ENCODE measurements at places on chromosomes 5 and 9. TPM values are rescaled to one million over a fixed set of nuclear protein-coding genes. Genes with fewer than 3 reads are reported as not detected.

Gene SLC6A19
- total RNA-seq: not detected

Gene STC2
- total RNA-seq: 12.7 TPM

Gene RNF183
- total RNA-seq: not detected

Gene GEMIN5
- total RNA-seq: 24.1 TPM

Gene FGF1
- 1.9 TPM for total RNA-seq

Gene CD180
- not detected for total RNA-seq

Gene DBN1
- 16.3 TPM for total RNA-seq

Gene MAST4
- total RNA-seq: 36.8 TPM

Gene PDLIM4
- total RNA-seq: 0.66 TPM

Gene IL3
- total RNA-seq: not detected

DNA sequence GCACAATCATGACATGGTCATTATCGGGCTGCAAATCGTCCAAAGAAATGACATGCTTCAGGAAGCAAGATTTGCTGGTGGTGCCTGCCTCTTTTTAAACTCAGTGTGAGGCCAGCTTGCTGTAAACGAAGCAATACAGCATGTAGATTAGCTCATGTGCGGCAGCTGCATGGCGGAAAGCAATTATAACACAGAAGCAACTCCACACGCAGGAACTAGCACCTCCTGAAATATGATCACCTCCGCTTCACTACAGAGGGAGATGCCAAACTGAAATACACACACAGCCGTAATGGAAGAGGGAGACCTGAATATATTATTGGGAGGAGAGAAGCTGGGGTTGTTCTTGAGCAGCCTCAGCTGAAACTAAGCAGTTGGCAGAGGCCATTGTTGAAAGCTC, 312.5 kb downstream of the PSAT1 start:
- DNase-seq: no peak
- peaks cover 3% of the 10 kb centered on the region for H3K4me1 ChIP-seq
- H3K27me3 ChIP-seq: no peaks in the 10 kb centered on the region
- H3K36me3 ChIP-seq: no peaks in the 10 kb centered on the region
- no peak overlapping the region for H3K27ac ChIP-seq

DNA sequence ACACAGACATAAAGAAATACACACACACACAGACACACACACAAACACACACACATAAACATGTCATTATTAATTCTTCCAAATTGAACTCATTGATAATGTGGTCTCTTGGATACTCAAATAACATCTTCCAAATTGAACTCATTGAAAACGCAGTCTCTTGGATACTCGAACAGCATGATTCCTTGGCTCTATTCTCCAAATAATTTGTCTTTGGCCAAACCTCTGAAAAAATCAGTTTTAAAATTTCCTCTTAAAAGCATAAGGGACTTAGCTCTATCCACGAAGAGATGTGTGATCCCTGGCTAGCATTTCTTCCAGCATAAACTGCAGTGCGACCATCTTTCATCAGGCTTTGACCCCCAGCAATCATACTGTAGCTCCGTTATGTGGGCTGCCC, 296.6 kb downstream of the IRX2 start:
- H3K36me3 ChIP-seq: no peaks in the 10 kb centered on the region
- H3K27ac ChIP-seq: no peak overlapping the region
- H3K4me1 ChIP-seq: no peaks in the 10 kb centered on the region
- H3K4me3 ChIP-seq: no peak overlapping the region
- no peaks in the 10 kb centered on the region for H3K27me3 ChIP-seq

GRCh38 chr5:67095346-67096171, 101.0 kb downstream of the CD180 start:
- peaks cover 19% of the 10 kb centered on the region for H3K36me3 ChIP-seq
- peak overlapping the region; percentile 0 for H3K4me3 ChIP-seq
- H3K27ac ChIP-seq: peak overlapping the region; percentile 75
- H3K27me3 ChIP-seq: no peaks in the 10 kb centered on the region

- H3K4me1 ChIP-seq: peaks cover 13% of the 10 kb centered on the region
- peak overlapping the region; percentile 74 for H3K27ac ChIP-seq
These were observed 10.4 kb upstream of the TOMM5 start for GRCh38 chr9:37602817-37603216.

GRCh38 chr5:124343451-124343867, 403.0 kb downstream of the ZNF608 start:
- H3K4me3 ChIP-seq: no peak overlapping the region
- no peaks in the 10 kb centered on the region for H3K27me3 ChIP-seq
- H3K4me1 ChIP-seq: peaks cover 14% of the 10 kb centered on the region
- H3K36me3 ChIP-seq: no peaks in the 10 kb centered on the region
- no peak for DNase-seq
- no peak overlapping the region for H3K27ac ChIP-seq

DNA sequence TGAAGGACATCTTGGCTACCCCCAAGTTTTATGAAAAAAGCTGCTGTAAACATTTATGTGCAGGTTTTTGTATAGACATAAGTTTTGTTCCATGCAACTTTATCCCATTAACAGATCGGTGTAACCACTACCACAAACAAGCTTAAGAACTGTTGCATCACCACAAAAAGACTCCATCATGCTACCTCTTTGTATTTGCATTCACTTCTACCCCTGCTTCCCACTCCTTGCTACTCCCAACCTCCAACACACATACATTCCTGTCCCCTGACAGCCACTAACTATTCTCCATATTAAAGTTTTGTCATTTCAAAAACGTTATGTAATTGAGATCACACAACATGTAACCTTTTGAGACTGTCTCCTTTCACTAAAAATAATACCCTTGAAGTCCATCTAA, 57.8 kb upstream of the LHFPL2 start:
- DNase-seq: no peak
- no peaks in the 10 kb centered on the region for H3K27me3 ChIP-seq
- H3K4me1 ChIP-seq: peaks cover 3% of the 10 kb centered on the region
- no peak overlapping the region for H3K4me3 ChIP-seq
- H3K36me3 ChIP-seq: no peaks in the 10 kb centered on the region

- peaks cover 2% of the 10 kb centered on the region for H3K27me3 ChIP-seq
- H3K4me3 ChIP-seq: no peak overlapping the region
- no peaks in the 10 kb centered on the region for H3K36me3 ChIP-seq
- no peak for DNase-seq
These were observed 6.1 kb upstream of the COL5A1 start for GRCh38 chr9:134635351-134636148.

DNA sequence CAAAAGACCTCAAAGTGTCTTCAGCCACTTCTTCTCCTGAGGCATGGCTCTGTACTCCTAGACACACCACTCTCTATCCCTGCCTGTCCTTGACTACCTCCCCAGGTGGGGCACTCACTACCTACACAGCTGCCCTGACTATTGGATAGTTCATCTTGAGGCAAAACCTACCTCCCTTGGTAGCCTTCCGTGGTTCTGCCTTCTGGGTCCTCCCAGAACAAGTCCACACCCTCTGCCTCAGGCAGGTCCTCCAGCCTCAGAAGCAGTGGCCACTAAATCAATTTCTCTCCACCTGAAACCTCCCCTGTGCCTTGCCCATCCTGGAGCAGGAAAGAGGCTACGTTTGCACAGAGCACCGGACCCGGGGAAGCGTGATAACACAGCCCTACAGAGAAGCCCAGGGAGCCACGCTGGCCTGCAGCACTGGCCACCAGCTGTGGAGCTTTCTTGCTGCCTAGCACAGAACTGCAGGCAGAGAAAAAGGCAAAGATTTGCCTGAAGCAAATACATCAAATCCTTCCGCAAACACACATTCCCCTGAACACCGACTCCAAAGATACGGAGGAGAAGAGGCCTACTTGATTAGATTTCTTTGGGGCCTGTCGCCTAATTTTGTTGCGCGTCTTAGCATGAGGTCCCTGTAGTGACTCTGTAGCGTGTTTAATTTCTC, 141.8 kb downstream of the C9orf50 start:
- H3K27me3 ChIP-seq: no peaks in the 10 kb centered on the region
- DNase-seq: no peak
- H3K27ac ChIP-seq: peak overlapping the region; percentile 96
- no peak overlapping the region for H3K4me3 ChIP-seq

DNA sequence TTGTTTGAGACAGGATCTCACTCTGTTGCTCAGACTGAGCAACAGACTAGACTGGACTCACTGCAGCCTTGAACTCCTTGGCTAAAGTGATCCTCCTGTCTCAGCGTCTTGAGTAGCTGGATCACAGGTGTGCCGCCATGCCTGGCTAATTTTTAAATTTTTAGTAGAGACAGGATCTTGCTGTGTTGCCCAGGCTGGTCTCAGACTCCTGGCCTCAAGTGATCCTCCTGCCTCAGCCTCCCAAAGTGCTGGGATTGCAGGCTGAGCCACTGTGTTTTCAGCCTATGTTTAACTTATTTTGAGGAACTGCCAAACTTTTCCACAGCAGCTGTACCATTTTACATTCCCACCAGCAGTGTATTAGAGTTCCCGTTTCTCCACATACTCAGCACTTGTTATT, 16.8 kb downstream of the NDFIP1 start:
- peaks cover 19% of the 10 kb centered on the region for H3K4me1 ChIP-seq
- H3K4me3 ChIP-seq: no peak overlapping the region
- H3K36me3 ChIP-seq: no peaks in the 10 kb centered on the region
- H3K27me3 ChIP-seq: no peaks in the 10 kb centered on the region

GRCh38 chr5:163619951-163620350, 114.5 kb downstream of the MAT2B start:
- H3K4me1 ChIP-seq: no peaks in the 10 kb centered on the region
- no peaks in the 10 kb centered on the region for H3K27me3 ChIP-seq
- H3K4me3 ChIP-seq: no peak overlapping the region
- H3K36me3 ChIP-seq: no peaks in the 10 kb centered on the region

- H3K27me3 ChIP-seq: no peaks in the 10 kb centered on the region
- DNase-seq: no peak
- H3K36me3 ChIP-seq: no peaks in the 10 kb centered on the region
- H3K4me3 ChIP-seq: no peak overlapping the region
These were observed 196.2 kb downstream of the FRMD3 start for GRCh38 chr9:83342006-83342405.

DNA sequence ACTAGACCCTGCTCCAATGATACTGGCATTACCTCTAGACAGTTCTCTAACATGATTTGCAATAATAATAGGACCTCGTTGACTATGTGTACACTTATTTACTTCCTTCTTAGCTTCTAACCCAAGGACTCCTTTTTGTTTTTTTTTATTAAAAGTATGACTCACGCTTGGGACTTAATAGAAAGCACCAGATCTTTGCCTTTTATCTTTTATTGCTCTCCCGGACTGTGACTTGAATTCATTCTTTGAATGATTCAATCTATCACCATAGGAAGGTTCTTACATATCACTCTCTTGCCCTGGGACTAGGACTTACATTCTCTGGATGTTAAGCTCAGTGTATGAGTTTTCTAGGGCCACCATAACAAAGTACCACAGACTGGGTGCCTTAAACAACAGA, 9.0 kb downstream of the C9 start:
- H3K27ac ChIP-seq: no peak overlapping the region
- H3K4me1 ChIP-seq: no peaks in the 10 kb centered on the region
- H3K4me3 ChIP-seq: no peak overlapping the region
- no peak for DNase-seq
- no peaks in the 10 kb centered on the region for H3K27me3 ChIP-seq

DNA sequence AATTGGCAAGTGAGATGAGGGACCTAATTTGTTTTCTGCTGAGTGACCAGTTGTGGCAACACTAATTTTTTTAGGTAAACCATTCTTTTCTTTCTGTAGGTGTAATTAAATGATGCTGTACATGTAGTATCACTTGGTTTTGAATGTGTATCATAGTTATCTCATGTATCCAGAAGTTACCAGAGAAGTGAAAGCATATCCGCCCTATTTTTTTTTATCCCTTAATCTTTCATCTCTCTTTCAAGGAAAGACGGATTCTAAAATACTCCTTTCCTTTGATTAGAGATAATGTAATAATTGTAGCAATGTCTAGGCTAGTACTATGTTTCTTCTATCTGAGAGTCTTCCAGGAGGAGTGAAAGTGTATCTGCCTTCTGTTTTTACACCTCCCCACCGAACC, 7.1 kb downstream of the KDM3B start:
- no peaks in the 10 kb centered on the region for H3K36me3 ChIP-seq
- peaks cover 39% of the 10 kb centered on the region for H3K4me1 ChIP-seq
- H3K27ac ChIP-seq: peak overlapping the region; percentile 55
- H3K27me3 ChIP-seq: no peaks in the 10 kb centered on the region
- DNase-seq: no peak
